Activated T-helper 17 cell treated with anti-CD3 and anti-CD28 coated beads, Interleukin-2, amount 50 U/mL, for 72 hours (primary cell): ENCODE measurements at places on chromosomes 7 and 10. TPM values are rescaled to one million over a fixed set of nuclear protein-coding genes. Genes with fewer than 3 reads are reported as not detected.

ARMC3 gene
- total RNA-seq: not detected

PRXL2A gene
- 9.4 TPM for total RNA-seq

SORBS1 gene
- total RNA-seq: 1.1 TPM

KLF14 gene
- not detected for total RNA-seq

CPED1 gene
- not detected for total RNA-seq

CRTAC1 gene
- not detected for total RNA-seq

- ATAC-seq: no peak
Observed at GRCh38 chr10:61960396-61961120, 59.1 kb downstream of the ARID5B start.

DNA sequence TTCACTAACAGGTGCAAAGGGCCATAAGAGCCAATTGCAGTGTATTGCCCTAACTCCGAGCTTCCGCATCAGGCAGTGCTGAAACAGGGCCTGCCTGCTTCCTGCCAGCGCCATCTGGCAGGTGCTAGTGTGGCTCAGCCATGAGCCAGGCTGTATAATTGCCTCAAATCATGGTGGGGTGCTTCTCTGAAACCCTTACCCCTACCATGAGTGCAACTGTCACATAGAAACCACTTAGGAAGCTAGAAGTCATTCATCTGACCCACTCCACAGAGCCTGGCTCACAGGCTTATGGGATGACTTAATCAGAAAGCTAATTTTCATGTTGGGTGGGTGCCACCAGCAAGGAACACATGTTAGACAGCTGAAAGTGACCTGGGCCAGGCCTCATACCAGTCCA is 133.3 kb upstream of the LAMB4 start:
- no peak for ATAC-seq

GRCh38 chr7:5635461-5636445 is 145.7 kb downstream of the RNF216 start:
- no peak for ATAC-seq

- no peak for ATAC-seq
Observed at GRCh38 chr10:124033887-124034218, 59.5 kb downstream of the CHST15 start.

GRCh38 chr7:141045126-141045841 is 28.6 kb upstream of the TMEM178B start:
- ATAC-seq: no peak

- no peak for ATAC-seq
Observed at GRCh38 chr10:107341281-107341680, 176.8 kb upstream of the SORCS1 start.

DNA sequence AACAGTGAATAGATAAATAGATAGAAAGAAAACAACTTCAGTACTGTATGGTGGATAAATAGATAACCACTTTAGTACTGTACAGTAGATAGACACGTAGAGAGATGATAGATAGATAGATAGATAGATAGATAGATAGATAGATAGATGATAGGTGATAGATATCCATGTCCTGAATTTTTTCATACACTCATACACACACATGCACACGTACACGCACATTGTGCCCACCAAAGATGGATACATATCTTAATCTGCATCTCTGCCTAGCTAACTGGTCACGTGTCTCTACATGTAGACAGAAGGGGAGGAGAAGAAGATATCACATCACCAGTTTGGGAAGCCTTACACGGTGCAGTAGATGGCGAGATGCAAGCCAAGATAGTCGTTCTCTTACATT is 99.2 kb downstream of the ARID5B start:
- ATAC-seq: peak; percentile 20

DNA sequence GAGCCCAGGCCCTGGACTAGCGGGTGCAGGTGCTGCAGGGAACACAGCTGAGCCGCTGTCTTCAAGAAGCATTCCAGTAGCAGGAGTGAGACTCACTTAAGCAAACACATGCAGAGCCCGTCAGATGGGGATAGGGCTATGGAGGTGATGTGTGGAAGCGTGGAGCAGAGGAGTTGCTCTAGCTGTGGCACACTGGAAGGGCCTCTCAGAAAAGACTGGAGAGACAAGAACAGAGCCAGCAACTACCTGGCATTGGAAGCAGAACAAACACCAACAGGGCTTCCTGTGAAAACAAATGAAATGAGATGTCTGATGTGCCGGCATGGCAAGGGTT is 37.8 kb upstream of the GALNTL5 start:
- no peak for ATAC-seq
